ENCODE measurements at places on chromosomes 13 and 19.

DNA sequence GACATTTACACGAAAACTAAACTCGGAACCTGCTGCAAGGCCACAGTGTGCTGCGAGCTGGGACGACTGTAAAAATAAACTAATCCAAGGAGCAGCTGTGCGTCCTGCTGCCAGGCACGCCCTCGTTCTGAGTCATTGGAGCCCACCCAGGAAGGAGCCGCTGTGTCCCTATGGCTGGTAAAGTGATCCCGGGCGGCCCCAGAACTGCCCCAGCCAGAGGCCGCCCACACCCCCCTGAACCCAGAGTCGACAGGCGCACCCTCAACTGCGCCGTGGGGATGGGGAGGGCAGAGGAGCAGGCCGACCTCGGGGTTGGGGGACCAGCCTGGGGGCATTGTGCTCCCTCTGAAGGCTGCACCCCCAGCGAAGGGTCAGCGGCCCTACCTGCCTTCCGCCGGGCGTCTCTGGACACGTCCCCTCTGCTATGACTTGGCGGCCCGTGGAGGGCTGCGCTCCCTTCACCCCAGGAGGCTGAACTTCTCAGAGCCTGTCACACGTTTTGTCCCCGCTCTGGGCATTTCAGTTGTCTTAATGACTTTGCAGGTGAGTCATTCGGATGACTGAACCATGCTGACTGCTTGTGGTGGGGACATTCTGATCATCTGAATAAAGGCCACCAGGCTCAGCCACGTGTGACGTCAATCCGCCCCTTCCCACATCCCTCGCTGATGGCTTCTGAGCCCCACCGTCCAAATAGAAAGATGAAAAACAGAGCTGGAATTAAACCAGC lies 42.7 kb downstream of the ADPRHL1 start:
- DNase-seq, result peak; percentile 29

DNA sequence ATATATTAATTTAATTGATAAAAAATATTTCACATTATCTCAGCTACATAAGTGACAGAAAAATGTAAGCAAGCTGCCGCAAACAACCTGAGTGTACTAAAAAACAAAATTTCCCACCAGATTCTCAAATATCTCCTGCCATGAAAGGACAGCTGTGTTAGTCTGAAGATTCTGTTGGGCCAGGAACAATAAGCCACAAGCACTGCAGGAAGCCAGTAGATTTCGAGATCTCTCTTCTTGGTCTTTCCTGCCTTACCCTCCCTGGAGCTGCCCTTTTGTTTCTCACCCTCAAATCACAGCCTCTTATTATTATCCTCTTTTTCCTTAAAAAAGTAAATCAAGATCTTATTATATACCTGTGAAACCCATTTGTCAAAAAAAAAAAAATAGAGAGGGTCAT lies 165.6 kb downstream of the EFNB2 start:
- no peak for DNase-seq

DNA sequence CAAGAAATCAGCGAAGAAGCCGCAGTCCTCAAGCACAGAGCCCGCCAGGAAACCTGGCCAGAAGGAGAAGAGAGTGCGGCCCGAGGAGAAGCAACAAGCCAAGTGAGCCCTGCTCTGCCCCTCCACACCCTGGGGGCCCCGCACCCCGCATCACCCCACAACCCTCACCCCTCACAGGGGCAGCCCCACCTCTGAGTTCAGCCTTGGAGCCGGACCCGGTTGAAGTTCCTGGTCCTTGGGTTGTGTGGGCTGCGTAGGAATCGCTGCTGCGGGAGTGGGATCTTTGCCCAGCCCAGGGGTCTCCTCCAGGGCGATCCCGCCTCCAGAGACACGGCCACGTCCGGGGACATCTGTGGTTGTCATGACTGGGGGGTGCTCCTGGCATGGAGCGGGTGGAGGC lies 22.0 kb downstream of the PLIN4 start:
- no peak for DNase-seq

DNA sequence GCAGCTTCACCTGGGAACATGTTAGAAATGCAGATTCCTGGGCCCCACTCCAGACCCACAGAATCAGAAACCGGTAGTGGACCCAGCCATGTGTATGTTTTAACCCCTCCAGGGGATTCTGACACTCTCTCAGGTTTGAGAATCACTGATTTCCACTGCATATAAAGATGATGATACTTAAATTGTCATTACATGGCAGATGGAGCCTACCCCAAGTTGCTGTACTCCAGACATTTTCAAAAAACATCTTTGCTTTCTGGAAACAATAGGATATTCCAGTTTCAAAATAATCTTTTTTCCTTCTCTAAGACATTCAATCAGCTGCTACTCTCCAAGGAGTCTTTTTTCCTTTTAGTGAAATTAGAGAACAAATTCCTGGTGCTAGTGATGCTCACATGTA lies 48.6 kb upstream of the RGCC start:
- no peak for DNase-seq

DNA sequence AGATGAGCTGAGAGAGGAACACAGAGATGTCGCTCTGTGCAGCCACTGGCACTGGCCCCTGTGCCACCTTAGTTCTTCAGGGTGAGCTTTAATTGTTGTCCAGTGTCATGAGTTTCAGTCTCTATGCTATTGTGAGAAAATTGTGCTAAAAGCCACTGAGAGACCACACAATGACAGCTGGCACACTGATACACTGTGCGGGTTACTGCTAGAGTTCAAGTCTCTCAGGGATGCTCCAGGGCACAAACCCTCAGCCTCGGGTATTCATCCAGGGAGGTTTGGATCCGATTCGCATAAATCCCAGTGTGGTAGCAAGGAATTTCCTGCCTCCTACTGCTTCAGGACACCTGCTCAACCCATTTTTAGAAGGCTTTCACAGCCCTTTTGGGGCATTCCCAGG lies 68.1 kb upstream of the EDNRB start:
- no peak for DNase-seq

- peak; percentile 67 for DNase-seq
Observed at GRCh38 chr19:16330368-16330801, 5.8 kb downstream of the KLF2 start.

GRCh38 chr13:38824342-38824741 lies 137.5 kb downstream of the FREM2 start:
- no peak for DNase-seq

GRCh38 chr13:52695856-52696255 lies 43.2 kb downstream of the SUGT1 start:
- no peak for DNase-seq
